NCI-H345 (cell line): ENCODE measurements at places on chromosomes 12 and 14.

DNA sequence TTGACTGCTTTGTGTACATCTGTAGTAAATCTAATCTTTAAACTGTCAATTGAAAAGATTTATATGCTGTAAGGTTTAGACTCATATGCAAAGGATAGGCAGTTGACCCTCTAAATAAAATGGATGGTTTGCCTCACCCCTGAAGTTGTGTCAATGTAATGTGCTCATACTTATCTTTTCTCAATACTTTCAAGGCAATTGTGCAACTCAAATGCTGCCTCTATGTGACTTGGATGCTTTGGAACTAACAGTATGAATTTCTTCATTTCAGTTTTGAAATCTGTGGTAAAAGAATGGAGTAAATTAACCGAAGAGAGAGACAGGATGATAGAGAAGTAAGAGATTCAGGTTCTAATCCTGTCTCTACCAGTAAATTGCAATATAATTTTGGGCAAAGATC is 9.7 kb downstream of the PDE6H start:
- DNase-seq: no peak

GRCh38 chr14:91377700-91378652 is 39.6 kb downstream of the CCDC88C start:
- no peak for DNase-seq

DNA sequence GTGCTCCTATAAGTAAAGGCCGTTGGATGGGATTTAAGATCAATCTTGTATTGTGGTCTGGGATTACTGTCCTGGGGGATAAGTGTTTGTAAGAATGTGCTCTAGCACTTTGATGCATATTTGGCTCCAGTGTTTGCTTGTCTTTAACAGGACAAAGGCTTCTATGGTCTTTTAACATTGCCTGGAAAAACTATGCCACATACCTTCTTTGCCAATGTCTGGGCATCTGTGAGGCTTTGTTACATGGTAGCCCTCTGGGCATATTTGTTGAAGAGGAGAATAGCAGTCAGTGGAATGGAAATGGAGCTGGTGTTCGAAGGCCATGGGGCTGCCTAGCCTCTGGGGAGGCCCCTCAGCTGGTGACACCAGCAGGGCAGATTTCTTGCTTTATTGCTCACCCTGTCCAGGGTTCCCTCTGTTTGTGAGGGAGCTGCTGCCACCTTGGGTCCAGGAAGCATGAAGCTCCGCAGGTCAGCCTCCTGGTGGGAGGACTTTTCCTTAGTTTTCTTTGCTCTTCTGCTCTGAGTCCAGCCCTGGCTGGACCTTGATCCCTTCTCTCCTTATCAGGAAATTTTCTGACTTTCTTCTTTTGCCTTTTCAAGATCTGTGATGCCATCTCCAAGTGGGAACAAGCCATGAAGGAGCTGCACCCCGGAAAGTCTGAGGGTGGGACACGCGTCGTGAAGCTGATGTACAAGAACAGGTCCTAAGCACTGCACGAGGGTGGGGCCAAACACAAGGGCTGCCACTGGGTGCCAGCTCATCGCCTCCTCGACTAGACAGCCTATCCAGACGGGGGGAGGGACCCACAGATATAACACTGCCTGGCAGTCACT is 19.5 kb downstream of the PIGH start:
- DNase-seq: no peak

- no peak for DNase-seq
Measured at GRCh38 chr12:74896186-74896585, 313.5 kb downstream of the KCNC2 start.

DNA sequence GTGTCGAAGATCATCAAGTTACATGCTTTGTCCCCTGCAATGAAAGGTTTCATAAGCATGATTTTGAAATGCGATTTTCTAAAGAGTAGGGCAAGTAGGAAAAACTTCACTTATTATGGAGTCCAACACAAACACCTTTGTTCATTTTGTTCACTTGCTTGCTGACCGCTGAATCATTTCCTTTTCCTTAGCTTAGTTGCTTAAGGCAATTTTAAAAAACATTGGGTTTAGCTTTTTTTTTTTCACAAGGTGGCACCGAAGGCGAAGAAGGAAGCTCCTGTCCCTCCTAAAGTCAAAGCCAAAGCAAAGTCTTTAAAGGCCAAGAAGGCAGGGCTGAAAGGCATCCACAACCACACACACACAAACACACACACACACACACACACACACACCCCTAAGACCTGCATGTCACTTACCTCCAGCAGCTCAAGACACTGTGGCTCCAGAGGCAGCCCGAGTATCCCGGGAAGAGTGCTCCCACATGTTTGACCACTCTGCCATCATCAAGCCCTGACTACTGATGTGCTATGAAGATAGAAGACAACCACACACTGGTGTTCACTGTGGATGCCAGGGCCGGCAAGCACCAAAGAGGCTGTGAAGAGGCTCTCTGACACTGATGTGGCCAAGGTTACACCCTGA is 11.4 kb downstream of the MANSC1 start:
- no peak for DNase-seq

GRCh38 chr12:103308396-103308795 is 187.4 kb downstream of the C12orf42 start:
- DNase-seq: no peak

GRCh38 chr14:52650774-52651173 is 44.6 kb downstream of the ERO1A start:
- no peak for DNase-seq

DNA sequence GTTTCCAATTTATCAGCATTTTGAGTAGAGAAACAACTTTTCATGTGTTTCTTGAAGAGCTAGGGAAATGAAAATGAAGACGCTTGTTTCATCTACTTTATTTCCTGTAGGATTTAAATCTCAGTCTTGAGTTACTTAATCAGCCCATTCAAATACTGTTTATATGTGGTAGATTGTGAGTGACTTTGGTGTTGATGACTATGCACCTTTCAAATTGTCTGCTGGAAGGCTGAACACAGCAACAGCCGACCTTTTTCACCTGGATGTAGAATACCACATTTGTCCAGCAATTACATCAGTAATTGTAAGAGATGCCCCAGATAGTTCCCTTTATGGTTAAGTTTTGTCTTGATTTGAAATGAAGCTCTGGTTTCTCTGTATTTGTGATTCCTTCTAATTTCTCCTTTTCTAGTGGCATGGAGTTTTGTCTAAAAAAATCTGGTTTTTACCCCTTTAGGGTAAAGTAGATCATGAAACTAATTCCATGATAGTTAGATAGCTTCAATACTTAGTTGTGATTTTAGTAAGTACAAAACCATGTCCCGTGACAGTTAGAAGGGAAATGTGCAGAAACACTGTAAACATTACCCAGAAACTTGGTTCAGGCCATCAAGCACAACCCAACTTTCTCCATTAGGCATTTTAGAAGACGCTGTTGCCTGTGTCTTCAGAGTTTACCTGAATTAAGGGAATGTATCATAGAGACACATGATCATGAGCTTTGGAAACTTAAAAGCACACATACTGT is 165.0 kb downstream of the SRGAP1 start:
- no peak for DNase-seq

GRCh38 chr14:61972711-61973110 is 210.5 kb downstream of the SNAPC1 start:
- no peak for DNase-seq

GRCh38 chr12:77941401-77941800 is 110.7 kb downstream of the NAV3 start:
- DNase-seq: no peak

DNA sequence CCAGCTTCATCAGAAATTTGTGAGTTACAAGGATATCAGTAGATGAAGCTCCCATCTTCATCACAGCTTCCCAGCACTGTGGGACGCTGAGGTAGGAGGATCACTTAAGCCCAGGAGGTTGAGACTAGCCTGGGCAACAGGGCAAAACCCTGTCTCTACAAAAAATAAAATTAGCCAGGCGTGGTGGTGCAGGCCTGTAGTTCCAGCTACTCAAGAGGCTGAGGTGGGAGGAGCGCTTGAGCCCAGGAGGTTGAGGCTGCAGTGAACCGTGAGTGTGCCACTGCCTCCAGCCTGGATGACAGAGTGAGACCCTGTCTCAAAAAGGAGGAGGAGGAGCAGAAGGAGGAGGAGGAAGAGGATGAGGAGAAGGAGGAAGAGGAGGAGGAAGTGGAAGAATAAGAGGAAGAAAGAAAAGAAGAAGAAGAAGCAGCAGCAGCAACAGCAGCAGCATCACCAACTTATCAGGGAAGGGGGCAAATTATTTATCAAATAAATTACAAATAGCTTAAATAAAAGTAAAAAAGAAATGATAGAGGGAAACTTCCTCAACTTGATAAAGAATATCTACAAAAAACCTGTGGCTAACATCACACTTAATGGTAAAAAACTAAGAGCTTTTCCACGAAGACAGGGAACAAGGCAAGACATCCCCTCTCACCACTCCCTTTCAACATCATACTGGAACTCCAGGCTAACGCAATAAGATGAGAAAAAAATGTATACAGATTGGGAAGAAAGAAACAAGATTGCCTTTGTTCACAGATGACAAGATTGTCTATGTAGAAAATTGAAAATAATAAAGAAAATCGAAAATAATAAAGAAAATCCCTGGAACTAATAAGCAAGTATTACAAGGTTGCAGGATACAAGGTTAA is 69.6 kb downstream of the NINJ2 start:
- DNase-seq: no peak

DNA sequence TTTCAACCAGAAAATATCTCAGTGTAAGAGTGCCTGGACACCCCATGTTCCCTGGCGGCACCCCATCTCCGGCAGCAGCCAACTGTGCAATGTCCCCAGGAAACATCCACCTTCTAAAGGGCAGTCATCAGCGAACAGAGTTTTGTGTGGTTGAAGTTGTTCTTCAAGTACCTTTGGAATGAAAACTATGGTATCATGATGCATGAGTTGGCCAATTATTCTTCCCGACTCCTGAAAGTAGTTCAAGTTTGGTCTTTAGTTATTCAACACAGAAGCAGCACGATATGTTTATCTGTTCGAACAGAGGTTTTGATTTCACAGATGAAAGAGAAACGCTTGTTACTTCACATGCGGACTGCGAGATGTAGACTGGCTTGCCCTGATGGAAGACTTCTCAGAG is 21.1 kb upstream of the TTC7B start:
- no peak for DNase-seq

- peak; percentile 55 for DNase-seq
Measured at GRCh38 chr14:94598816-94599655, 13.2 kb upstream of the SERPINA3 start.

- DNase-seq: peak; percentile 71
Measured at GRCh38 chr14:77139540-77140358, 1.8 kb downstream of the ZDHHC22 start.

DNA sequence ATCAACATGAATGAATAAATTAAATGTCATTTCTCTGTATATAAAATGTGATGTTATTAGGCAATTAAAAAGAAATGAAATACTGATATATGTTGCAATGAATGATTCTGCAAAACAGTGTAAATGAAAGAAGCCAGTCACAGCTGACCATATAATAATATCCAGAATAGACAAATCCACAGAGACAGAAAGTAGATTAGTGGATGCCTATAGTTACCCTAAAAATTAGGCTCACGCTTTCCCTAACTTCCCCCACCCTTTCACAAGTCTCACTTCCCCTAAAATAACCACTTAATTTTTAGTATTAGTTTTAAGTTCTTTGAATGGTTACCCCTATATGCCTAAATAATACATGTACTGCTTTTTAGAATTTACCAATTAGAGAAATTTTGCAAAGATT is 348.9 kb upstream of the FAR2 start:
- DNase-seq: no peak

GRCh38 chr12:78278706-78279190 is 448.1 kb downstream of the NAV3 start:
- no peak for DNase-seq

DNA sequence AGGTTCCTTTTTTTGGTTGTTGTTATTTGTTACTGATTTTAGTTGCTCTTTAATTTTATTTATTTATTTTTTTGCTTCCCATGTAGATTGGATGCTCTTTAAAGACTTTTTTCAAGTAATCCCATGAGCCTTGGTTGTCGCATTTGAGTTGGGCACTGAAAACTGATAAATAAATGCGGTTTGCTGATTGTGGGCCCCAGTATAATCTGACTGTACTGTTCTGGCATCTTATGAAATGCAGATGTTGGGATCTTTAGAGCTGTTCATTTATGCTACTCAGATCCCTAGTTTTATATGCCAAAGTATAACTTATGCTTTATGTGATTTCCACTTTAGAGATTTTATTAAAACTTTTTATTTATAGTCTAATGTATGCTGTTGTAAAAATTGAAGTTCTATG is 33.3 kb downstream of the WNK1 start:
- no peak for DNase-seq

GRCh38 chr14:101075025-101075800 is 171.7 kb upstream of the RTL1 start:
- no peak for DNase-seq

DNA sequence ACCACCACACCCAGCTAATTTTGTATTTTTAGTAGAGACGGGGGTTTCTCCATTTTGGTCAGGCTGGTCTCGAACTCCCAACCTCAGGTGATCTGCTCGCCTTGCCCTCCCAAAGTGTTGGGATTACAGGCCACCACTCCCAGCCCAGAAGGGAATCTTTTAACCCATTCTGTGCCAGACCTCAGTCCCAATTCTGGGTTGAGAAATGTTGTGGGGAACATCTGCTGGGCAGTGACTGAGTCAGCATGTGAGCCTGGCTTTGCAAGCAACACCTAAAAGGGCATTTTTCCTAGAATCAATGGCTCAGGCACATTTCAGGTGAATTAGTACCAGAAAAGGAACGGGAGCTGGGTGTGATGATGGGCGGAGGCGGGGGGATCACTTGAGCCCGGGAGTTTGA is 7.6 kb upstream of the SPATS2 start:
- no peak for DNase-seq
